ENCODE measurements at places on chromosomes 1 and 21. TPM values are rescaled to one million over a fixed set of nuclear protein-coding genes. Genes with fewer than 3 reads are reported as not detected.

- DNase-seq: no peak
Observed at GRCh38 chr1:118485757-118486156, 300.7 kb upstream of the SPAG17 start.

DNA sequence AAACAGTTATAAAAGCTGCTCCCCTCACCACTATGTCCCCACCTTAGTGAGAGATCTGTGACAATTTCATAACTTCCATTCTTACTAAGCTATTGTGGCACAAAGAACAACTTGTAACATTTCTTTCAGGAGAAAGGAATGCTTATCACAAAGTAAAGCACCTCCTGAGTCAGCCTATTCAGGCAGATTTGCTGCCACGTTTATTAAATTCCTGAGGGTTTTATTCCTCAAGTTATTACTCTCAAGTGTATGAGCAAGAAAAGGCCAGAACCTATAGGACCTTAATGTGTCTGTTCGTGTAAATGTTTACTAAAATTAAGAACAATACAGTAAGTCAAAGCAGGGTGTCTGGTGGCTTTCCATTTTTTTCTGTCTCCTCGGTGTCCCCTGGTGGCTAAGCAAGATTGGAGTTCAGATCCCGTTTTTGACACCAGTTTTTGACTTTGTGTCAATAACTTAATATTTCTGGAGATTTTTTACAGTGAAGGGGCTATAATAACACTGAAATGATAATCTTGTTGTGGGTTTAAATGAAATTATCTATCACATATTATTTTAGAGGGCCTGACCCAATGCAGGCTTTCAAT is 1539.6 kb downstream of the BRINP3 start:
- DNase-seq: no peak

The RAVER2 gene
- total RNA-seq: 13.0 TPM

GRCh38 chr1:201737352-201738060 is 91.5 kb upstream of the IPO9 start:
- peak; percentile 65 for DNase-seq

DNA sequence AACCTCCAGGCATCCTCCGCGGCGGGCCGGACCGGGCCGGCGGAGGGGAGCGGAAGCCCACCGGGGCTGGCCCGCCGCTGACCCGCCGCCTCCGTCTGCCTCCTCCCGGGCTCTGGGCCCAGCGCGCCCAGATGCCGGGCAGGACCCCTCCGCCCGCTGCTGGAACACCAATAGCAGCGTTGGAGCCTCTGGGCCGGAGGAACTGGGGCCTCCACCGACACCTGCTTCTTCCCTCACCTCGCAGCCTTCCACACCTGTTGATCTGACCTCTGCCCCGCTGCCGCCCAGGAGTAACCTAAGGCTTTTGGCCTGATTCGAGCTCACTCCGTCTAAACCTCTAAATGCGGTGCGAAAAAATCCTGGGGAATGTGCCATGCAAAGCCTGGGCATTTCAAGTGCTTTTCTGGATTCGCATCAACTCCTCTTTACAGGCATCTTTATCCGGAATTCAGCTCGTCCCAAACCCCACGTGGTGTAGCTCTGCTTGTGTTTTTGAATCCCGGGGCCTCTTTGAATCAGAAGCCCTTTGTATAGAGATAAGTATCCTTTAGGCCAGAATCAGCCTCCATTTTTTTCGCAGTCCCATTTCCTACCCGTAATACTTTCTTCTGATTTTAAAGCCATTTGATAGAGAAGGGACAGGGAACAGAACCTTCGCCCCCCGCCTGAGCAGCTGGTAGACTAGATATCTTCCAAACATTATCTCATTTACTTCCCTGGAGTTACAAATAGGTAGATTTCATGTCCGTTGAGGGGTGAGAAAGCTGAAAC is 680 bp upstream of the CNN3 start:
- peak; percentile 43 for DNase-seq

DNA sequence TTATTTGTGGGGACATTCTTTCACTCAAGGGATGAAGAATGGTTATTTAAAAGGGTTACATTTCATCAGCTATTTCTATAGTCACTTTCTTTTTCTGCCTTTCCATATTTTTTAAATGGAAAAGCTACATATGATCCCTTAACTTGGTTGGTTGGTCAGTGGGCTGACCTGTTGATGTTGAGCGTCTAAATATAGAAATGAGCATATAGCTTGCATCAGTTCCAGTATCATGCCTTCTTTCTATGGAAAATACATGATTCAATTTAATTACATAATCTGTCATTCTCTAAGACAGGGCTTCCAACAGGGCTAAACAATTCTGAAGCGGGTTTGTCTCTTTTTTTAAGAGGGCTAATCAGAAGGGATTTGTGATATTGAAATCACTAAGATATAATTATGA is 40.6 kb downstream of the TYW3 start:
- no peak for DNase-seq

GRCh38 chr1:117138561-117138960 is 17.0 kb upstream of the TRIM45 start:
- no peak for DNase-seq

DNA sequence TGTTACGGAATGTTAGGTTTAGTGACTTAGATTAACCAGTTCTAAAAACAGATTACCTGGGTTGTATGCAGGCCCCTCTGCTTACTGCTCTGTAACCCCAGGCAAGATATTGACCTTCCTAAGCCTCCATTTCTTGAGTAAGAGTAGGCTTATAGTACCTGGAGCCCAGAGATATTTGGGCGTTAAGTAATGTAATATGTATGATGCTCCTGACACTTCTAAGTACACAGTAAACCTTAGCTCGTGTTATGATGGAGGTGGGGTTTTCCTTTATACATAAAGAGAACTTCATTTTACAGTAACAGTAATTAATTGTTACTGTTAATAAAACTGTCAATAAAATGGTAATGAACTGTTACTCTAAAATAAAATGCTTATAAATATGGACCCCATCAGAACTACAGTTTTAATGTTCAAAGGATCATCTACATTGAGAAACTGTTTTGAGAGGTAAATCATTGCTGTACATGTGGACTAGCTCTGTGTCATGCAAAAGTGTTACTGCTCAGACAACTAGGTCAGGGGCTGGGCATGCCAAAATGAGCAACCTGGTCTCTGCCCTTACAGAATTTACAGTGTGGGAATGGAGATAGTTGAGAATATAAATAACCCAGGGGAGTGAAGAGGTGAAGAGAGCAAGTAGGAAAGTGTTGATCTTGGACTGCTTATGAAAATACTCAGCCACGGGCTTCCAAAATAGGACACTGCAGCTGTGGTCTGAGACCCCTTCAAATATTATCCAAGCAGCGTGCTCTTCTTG is 26.6 kb downstream of the LRRC8C start:
- no peak for DNase-seq

The FAM72C gene
- total RNA-seq: 1.2 TPM

DNA sequence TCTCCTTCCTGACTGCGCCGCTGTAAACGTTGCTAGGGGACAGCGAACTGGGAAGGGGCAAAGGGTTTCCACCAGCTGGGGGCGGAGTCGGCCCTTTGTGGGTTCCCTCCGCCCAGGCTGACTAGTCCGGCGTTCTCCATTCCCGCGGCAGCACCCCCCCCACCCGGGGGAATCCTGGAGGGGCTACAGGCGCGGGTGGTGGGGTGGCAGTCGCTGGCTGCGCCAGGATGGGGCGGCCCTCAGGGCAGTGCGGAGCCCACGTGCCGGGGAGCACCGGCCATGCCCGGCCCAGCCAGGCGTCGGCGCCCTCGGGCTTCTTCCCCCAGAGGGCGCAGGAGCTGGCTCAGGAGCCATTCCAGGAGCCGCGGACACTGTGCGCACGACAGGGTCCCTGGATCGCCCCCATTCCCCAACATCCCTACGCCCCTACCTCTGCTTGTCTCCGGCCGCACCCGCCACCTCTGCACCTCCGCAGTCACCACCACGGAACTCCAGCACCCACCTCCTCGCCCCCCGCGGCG is 476 bp downstream of the BATF3 start:
- DNase-seq: peak; percentile 31

- DNase-seq: no peak
Observed at GRCh38 chr1:5948681-5949005, 43.6 kb downstream of the NPHP4 start.

- peak; percentile 31 for DNase-seq
Observed at GRCh38 chr1:32701951-32702598, 495 bp downstream of the SYNC start.

- DNase-seq: no peak
Observed at GRCh38 chr21:35943752-35944151, 116.6 kb downstream of the SETD4 start.

The BCAR3 gene
- 4.1 TPM for total RNA-seq

DNA sequence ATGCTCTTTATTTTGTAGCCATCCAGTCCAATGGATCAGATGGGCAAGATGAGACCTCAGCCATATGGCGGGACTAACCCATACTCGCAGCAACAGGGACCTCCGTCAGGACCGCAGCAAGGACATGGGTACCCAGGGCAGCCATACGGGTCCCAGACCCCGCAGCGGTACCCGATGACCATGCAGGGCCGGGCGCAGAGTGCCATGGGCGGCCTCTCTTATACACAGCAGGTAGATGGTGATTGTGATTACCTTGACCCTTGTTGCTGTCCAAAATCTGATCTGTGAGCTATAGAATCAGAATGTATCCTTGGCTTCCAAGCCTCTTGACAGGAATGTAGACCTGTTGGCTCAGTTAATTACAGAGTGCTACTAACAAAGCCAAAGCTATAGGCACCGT is 33.8 kb downstream of the ARID1A start:
- DNase-seq: no peak

GRCh38 chr1:209747580-209748262 is 8.1 kb upstream of the TRAF3IP3 start:
- peak; percentile 42 for DNase-seq

The FCRL5 gene
- not detected for total RNA-seq

- DNase-seq: peak; percentile 64
Observed at GRCh38 chr1:67053535-67053784, 488 bp downstream of the SLC35D1 start.

The KIF21B gene
- total RNA-seq: 127 TPM

DNA sequence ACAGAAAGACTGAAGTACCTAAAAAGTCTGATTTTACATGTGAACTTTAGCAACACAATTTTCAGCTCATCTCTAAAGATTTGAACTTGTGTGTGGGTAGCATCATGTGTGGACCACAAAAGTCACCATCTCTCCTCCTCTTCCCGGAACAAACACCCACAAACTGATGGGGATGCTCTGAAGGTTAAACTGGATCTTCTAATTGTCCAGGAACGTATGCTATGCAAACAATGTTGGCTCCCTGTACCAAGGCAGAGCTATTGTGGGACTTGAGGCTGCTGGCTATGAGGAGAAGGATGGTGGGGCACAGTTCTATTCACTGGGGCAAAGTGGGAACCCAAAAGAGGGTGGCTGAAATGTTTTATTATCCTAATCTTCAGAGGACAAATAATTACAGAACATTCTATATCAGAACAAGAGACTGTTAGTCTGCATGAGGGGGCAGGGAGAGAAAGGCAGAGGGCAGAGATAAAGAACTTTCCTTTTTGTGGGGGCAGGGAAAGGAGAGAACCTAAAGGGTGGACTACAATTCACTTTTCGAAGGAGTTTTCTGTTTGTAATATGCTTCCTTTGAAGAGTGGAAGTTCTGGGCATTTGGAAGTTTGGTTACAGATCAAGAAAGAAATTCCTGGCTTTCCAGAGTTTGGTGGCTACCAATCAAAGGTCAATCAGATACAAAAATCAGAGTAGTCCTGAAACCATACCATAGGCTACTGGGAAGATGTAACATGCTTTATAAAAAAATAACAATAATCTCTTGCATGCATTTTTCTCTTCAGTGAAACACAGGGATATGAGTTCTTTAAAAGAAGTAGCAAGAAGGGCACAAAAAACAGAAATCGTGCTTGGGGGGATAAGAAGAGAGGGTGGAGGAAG is 62.9 kb downstream of the GADD45A start:
- DNase-seq: no peak

The SPATA1 gene
- 1.2 TPM for total RNA-seq

Measured in frontal cortex (tissue), 4 donors.